ENCODE measurements at places on chromosomes 12 and 14.
A peak's percentile ranks its signal among the peaks of the same experiment; 100 is the strongest.

DNA sequence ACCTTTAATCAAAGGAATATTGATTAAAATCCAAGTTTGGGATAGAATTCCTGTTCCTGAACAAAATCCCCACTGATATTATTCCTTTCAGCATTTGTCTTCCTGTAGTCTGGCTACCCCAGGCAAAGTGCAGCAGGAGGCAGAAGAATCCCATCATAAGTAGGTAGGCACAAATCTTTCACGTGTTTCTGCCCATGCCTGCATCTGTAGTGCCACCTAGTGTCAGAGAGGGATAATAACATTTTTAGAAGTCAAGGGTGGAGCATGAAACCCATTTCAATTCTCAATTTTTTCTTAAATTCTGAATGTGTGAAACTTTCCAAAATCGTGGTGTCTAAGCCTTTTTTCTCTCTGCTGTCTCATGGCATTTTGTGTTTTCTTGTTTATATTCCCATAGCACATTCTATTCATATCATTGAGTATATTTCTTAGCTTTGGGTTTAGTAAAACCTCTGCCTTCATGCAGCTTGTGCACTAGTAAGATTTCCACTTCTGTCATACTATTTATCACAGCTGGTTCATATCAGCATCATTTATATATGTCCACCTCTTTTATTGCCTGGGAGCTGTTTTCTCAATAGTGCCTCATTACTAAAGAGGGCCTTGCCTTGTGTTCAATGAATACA, 47.8 kb upstream of the RERG start:
- peak; percentile 63 for DNase-seq

GRCh38 chr14:22878271-22879246, 4.5 kb upstream of the REM2 start:
- DNase-seq = no peak

- no peak for DNase-seq
These were observed 32.5 kb upstream of the PLEKHG6 start for GRCh38 chr12:6277982-6278438.

DNA sequence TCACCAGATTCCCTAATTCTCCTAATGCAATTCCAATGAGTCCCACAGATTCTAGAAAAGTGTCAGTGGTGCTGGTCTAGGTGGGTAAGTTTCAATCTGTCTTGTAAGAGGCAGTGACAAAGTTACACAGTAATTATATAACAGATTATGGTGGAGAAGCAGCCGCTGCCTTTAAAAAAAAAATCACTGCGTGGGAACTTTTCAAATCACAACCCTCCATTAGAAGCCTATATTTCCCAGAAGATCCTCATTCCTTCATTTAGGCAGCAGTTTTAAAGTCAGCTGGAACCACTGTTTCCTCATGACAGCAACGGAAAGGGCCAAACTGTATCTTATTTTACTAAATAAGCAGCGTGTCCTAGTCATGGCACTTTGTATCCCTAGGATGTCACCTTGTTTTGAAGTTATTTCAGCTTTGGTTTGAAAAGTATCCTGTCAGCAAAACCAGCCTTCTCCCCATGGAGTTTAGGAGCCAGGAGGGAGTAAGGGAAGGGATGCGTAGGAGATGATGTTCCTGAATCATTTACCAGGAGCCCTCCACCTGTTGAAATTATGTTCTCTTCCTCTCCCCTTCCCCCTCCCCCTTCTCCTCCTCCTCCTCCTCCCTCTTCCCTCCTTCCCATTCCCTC, 27.7 kb upstream of the DUSP6 start:
- no peak for DNase-seq

GRCh38 chr12:29025937-29026336, 123.1 kb upstream of the FAR2 start:
- DNase-seq = no peak

DNA sequence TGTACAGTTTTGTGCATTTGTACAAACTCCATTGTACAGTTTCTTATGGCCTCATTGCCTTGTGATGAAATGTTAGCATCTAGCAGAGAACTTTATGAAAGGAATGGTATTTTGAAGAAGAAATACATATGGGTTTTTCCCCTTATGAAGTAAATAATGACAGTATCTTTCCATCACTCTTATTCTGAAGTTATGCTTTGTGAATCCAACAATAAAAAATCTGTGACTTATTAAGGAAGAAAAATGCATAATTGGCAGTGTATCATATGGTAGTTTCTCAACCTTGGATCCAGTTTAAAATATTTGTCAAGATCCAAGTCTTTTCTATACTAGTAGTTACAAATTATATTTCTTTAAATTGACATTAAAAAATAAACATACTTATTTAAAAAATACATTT, 859.1 kb upstream of the FLRT2 start:
- no peak for DNase-seq

- DNase-seq = no peak
These were observed 48.6 kb downstream of the IRAK3 start for GRCh38 chr12:66237505-66238175.

- no peak for DNase-seq
These were observed 15.6 kb downstream of the RCOR1 start for GRCh38 chr14:102608064-102608446.

GRCh38 chr14:104863923-104864266, 1.2 kb upstream of the CEP170B start:
- no peak for DNase-seq

GRCh38 chr12:113684053-113684907, 212.6 kb upstream of the LHX5 start:
- DNase-seq = peak; percentile 34

DNA sequence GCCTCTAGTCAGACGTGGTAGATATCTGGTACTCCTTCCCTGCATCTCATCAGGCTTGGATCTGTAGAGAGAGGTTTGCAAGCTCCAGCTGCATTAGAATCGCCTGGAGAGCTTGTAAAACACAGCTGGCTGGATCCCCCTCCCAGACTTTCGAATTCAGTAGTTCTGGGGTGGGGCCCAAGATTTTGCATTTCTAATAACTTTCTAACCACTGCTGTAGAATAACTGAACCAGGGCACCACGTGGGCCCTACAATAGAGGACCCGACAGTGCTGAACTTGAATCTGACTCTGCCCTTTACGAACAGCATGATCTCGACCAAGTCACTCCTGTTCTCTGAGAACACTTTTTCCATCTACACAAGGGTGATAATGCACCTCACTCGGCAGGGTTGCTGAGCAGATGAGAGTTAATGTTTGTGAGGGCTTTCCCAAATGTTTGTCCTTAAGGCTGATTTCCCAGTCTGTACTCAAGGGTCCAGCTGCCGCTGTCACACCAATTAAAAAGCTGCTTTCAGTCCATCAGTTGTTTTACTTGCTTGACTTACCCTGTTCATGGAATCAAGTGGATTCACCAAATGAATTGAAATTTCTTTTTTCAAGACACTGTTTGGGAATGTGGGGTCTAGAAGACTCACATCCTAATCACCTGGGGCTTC, 86.6 kb upstream of the SLC24A4 start:
- no peak for DNase-seq

DNA sequence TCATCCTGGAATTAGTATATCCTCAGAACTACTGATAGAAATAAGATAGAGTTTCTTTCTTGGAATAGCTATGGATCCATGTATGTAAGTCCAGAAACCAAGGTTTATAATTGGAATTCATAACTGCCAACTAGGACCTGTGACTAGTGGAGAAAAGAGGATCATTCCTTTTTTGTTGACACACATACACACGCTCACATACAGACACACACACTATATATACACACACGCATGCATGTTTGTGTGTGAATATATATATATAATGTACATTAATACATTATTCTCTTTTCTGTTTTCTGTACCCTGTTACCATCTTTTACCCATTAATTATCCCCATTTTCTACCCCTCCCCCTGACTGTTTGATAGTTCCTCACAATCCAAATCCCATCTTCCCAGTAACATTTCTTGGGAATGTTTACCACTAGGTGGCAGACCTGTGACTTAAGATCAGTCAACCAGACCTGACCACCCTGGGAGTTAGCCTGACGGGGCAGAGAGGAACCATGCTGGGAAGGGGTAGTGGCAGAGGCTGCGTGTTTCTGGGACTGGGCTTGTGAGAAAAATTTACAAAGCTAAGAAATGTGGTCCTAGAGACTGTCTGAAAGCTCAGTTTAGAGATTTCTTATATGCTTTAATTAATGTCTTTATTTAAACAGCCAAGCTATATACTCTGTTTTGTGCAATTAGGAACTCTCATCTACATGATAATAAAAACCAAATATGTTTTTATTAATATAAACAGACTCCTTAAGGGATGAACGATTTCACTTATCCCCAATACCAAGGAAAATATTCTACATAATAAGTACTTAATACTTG, 308.0 kb downstream of the PPFIA2 start:
- DNase-seq = peak; percentile 26

- no peak for DNase-seq
These were observed 416.6 kb downstream of the ZFP36L1 start for GRCh38 chr14:68376067-68376779.
